H9 (cell line): ENCODE measurements at places on chromosomes 3 and 15. TPM values are rescaled to one million over a fixed set of nuclear protein-coding genes. Genes with fewer than 3 reads are reported as not detected.

GRCh38 chr3:14524311-14524711 lies 15.8 kb downstream of the GRIP2 start:
- no peaks in the 10 kb centered on the region; the same call in 2 of the 3 replicates for H3K36me3 ChIP-seq
- DNase-seq = peak; percentile 20
- no peaks in the 10 kb centered on the region for H3K4me1 ChIP-seq
- no peaks in the 10 kb centered on the region for H3K27me3 ChIP-seq
- no peak overlapping the region for H3K4me3 ChIP-seq
- H3K27ac ChIP-seq = no peak overlapping the region

- DNase-seq = no peak
- H3K4me1 ChIP-seq = no peaks in the 10 kb centered on the region
- no peaks in the 10 kb centered on the region for H3K27me3 ChIP-seq
- H3K36me3 ChIP-seq = no peaks in the 10 kb centered on the region
- H3K27ac ChIP-seq = no peak overlapping the region
Observed at GRCh38 chr15:62357431-62357830, 192.3 kb upstream of the C2CD4B start.

DNA sequence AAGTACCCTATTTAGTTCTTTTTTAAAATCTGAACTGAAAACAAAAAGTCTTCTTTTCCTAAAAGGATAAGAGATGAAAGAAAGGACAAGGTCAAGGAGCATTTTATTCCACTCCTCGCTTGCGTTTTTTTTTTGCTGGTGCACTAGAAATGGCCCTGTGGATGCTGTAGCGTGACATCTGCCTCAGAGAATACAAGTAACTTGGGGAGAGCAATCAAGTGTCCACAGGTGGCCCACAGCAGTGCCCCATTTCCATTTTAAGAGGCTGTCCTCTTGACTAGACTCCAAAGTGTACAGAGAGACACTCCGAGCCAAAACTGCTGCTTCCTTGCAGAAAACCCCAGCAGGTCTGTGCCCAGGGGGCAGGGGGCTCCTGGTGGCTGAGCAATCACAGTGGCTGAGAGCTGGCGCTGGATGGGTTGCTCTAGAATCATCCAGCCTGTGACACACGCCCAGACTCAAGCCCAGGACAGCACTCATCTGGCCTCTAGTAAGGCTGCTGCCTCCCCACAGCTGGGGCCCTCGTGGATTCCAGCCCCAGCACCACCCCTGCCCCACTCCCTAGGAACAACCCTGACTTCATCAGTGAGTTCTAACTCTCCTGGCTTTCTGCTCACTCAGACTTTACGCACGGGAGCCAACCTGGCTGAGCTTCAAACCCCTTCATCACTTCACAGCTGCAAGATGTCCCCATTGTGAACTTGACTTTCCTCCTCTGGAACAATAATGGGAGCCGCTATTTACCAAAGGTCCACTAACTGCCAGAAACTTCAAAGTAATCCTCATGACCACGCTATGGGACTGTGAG lies 71.1 kb upstream of the SPATA12 start:
- no peaks in the 10 kb centered on the region for H3K36me3 ChIP-seq
- no peak overlapping the region for H3K27ac ChIP-seq
- no peaks in the 10 kb centered on the region; the same call in 1 of the 2 replicates for H3K4me1 ChIP-seq
- H3K4me3 ChIP-seq = no peak overlapping the region

DNA sequence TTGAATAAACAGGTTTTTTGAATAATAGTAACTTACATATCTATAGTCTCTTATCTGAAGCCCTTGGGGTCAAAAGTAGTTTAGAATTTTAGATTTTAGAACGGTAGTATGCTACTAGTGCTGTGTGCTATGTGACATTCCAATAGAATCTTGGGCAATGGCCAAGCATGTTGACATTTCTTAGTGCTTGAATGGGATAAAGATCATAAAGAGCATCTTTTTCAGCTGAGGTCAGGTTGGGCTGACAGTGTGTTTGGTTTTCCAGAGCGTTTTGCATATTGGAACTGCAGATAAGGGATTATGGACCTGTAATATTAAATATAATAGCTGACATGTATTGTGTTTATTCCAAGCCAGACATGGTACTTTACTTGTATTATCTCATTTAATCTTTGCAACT lies 32.1 kb downstream of the CNTN4 start:
- no peak overlapping the region for H3K4me3 ChIP-seq
- no peaks in the 10 kb centered on the region for H3K4me1 ChIP-seq
- H3K27me3 ChIP-seq = no peaks in the 10 kb centered on the region
- no peaks in the 10 kb centered on the region for H3K36me3 ChIP-seq
- no peak overlapping the region for H3K27ac ChIP-seq
- no peak for DNase-seq

DNA sequence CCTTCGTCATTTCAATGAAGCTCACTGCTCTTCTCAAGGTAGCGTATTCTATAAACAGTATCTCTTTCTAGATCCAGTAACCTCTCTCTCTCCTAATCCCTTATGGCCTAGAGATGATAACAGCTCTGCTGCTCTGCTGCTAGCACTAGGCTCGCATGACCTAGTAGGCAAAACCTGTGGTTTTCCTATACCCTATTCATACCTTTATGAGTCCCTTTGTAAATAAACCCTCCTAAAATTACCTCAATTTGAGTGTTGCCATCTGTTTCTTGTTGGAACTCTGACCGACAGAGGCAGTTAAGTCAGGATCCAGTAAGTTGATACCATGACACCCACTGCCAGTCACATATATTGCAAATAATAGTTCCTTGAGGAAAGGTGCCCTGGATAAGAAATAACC lies 7.3 kb downstream of the CCDC14 start:
- H3K27ac ChIP-seq = no peak overlapping the region
- no peak overlapping the region for H3K4me3 ChIP-seq
- no peaks in the 10 kb centered on the region for H3K4me1 ChIP-seq
- H3K36me3 ChIP-seq = peaks cover 53% of the 10 kb centered on the region
- DNase-seq = no peak

The DUOX1 gene
- 2.3 and 2.6 TPM in 2 replicates for total RNA-seq

The NR2E3 gene
- total RNA-seq = 0.31 and 0.35 TPM in 2 replicates

The GPR62 gene
- total RNA-seq = 0.13 and 0.33 TPM in 2 replicates
